ENCODE measurements at places on chromosomes 7 and 10.

GRCh38 chr7:116310141-116310540, 99.8 kb downstream of the TES start:
- DNase-seq = no peak

GRCh38 chr7:107813524-107813923, 10.5 kb upstream of the SLC26A3 start:
- no peak for DNase-seq

DNA sequence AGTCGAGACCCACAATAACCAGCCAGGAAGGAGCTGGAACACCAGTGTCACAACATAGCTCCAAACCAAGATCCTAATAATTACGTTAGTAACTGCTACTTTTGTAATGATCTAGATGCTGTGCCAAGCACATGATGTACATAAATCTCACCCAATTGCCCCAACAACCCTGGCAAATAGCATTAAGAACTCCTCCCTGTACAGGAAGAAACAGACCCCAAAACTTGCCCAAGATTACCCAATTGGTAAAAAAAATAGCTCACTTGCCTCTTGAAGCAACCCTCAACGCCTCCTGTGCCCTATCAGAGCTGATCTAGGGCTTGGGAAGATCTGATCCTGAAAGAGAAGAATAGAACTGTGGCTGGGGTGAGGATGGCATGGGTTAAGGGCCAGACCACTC, 628.7 kb upstream of the AUTS2 start:
- DNase-seq = no peak

- no peak for DNase-seq
These were observed 246.9 kb upstream of the MKLN1 start for GRCh38 chr7:131080754-131081153.

DNA sequence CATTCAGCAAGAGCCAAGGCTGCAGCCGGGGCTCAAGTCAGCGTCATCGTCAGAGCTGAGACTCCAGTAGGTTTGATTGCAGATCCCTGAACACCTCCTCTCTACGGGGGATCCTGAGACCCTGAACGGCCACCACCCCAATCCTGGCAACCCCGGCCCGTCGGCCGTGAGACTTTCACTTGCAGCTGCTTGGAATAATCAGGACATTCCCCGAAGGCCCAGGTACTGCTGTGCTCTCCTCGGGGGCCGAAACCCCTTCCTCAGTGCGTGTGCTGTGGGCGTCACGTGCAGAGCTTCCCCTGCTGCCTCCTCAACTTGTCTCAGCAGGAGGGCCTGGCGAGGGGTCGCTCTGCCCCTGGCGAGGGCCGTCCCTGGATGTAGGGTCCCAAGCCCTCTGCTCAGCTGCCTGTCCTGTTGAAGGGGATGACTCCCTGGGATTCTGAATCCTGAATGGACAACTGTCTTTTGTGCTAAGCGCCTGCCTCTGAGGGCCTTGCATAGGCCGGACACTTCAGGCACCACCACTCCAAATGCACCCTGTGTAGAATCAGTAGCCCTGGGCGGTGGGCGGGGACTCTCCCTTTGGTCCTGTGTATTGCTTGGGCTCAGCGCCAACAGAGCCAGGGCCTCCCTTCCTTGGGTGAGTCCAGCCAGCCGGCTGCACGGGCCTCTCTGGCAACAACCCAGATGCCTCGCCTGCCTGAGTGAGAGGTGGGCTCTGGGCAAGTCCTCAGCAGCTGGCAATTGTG, 63.8 kb upstream of the EBF3 start:
- DNase-seq = no peak

GRCh38 chr7:129375141-129375938, 58.9 kb upstream of the STRIP2 start:
- no peak for DNase-seq

GRCh38 chr10:33327751-33328150, 6.7 kb downstream of the NRP1 start:
- no peak for DNase-seq

DNA sequence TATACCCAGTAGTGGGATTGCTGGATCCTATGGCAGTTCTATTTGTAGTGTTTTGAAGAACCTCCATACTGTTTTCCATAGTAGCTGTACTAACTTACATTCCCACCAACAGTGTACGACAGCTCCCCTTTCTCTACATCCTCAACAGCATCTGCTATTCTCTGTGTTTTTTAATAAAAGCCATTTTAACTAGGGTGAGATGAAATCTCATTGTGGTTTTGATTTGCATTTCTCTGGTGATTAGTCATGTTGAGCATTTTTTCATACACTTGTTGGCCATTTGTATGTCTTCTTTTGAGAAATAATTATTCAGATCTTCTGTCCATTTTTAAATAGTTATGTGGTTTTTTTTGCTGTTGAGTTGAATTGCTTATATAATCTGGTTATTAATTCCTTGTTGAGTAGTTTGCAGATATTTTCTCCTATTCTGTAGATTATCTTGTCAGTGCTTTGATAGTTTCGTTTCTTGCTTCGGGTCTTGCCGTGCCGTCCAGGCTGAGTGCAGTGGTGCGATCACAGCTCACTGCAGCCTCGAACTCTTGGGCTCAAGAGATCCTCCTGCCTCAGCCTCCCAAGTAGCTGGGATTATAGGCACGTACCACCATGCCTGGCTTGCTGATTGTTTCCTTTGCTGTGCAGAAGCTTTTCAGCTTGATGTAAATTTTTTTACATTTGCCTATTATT, 12.0 kb downstream of the MTG1 start:
- no peak for DNase-seq

DNA sequence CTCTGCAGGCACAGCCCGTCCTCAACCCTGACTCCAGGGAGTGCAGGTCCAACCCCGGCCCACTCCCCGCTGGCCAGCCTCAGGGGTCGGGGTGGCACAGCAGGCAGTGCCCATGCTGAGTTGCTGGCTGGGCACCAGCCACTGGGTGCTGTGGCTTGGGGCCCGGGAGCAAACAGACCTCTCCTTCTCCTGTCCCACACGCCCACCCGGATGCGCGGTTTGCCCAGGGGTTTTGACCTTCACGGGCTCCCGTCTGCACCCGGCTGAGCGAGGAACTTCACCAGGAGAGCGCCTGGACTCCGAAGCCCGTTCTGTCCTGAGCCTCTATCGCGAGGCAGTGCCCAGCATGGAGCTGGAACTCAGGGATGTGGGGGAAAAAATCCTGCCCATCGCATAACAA, 2.6 kb upstream of the GRIFIN start:
- DNase-seq = no peak

GRCh38 chr7:98120559-98120958, 13.9 kb downstream of the LMTK2 start:
- no peak for DNase-seq

GRCh38 chr7:84783141-84783778, 403.6 kb downstream of the SEMA3D start:
- no peak for DNase-seq

GRCh38 chr7:51026341-51026740, 243.6 kb upstream of the GRB10 start:
- DNase-seq = no peak

- DNase-seq = no peak
These were observed 1.5 kb downstream of the USP54 start for GRCh38 chr10:73589563-73590126.

GRCh38 chr10:35216303-35216905, 89.8 kb downstream of the CREM start:
- DNase-seq = peak; percentile 24

DNA sequence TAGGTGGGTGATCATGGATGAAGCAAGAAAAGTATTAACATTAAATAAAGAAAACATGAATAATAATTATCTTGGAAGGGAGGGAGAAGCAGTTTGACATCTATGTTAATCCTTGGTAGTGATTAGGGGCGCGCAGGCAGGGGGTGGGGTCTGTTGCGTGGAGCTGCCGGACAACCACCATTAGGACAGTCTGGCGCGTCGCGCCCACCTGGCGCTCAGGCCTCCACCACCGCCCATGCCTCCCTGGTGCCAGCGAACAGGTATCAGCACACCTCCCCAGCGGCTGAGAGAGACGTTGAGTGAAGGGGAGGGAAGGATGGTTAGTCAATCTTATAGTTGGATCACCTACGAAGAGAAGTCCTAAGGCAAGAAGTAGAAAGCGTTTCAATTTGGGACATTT, 94.2 kb upstream of the CDK1 start:
- DNase-seq = no peak

- no peak for DNase-seq
These were observed 507.8 kb upstream of the MKI67 start for GRCh38 chr10:128633864-128634540.

GRCh38 chr7:87013840-87014190, 45.6 kb downstream of the ELAPOR2 start:
- no peak for DNase-seq

- no peak for DNase-seq
These were observed 408.8 kb upstream of the FZD8 start for GRCh38 chr10:36050763-36051499.

- DNase-seq = no peak
These were observed 33.8 kb upstream of the PRLHR start for GRCh38 chr10:118629211-118629610.

DNA sequence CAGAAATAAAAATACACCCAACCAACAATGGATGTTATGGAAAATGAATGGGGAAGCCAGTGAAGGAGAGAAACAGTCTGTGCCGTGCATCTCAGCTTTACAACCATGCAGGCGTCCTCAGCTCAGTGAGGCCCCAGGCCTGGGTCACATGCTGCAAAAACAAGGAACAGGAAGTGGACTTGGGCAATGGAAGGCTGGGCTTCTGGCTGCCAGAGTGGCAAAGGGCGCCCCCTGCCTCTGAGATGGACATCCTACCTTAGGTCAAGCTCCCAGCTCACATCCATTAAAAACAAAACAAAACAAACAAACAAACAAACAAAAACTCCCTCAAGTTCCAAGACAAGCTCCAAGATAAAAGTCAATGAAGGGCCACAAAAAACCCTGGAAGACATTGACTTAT, 54.7 kb upstream of the AFAP1L2 start:
- DNase-seq = peak; percentile 90

DNA sequence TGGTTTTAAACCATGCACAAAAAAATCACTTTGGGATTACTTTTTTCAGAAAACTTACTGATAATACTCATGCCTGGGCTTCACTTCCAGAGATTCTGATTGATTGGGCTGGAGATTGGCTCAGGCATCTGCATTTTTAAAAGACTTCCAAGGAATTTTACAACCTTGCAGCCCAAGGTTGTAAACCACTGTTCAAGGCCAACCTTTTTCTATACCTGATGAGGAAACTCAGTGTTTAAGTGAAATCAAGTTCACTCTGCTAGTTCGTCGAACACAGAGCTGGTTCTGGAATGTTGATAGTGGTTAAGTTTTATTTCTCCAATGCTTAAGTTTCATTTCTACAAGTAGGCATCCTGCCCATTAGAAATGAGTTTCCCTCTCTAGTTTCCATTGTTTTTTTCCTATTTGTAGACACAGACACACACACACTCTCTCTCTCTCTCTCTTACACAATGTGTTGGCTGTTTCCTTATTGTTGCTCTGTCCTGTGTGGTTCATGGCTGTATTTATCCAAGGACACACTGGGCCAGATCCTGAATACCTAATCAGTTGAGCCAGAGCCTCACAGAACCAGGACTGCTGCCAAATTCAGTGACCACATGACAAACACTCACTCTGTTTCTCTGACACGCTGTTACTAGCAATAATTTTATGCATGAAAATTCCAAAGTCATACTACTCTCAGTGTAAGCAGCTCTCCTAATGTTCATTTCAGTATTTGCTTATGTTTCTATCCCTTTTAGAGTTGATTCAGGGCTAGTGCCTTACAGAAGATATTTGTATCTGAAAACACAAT, 3.7 kb upstream of the IFIT1B start:
- DNase-seq = peak; percentile 49

GRCh38 chr10:119342335-119342734, 135.0 kb downstream of the GRK5 start:
- DNase-seq = no peak

DNA sequence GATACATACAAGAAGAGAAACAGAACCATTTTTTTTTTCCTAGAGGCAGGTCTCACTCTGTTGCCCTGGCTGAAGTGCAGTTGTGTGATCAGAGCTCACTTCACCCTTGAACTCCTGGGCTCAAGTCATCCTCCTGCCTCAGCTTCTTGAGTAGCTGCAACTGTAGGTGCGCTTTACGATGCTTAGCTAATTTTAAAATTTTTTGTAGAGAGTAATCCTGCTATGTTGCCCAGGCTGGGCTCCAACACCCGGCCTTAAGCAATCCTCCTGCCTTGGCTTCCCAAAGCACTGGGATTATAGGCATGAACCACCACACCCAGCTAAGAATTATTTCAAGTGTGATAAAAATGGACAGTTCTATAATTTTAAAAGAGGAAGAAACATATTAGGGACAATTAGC, 5.6 kb upstream of the ZEB1 start:
- no peak for DNase-seq
